T-helper 2 cell (primary cell): ENCODE measurements at places on chromosomes 4 and X.

- no peak for DNase-seq
Observed at GRCh38 chrX:11609109-11609508, 56.6 kb downstream of the ARHGAP6 start.

GRCh38 chrX:7254144-7254543 lies 106.2 kb upstream of the PUDP start:
- no peak for DNase-seq

DNA sequence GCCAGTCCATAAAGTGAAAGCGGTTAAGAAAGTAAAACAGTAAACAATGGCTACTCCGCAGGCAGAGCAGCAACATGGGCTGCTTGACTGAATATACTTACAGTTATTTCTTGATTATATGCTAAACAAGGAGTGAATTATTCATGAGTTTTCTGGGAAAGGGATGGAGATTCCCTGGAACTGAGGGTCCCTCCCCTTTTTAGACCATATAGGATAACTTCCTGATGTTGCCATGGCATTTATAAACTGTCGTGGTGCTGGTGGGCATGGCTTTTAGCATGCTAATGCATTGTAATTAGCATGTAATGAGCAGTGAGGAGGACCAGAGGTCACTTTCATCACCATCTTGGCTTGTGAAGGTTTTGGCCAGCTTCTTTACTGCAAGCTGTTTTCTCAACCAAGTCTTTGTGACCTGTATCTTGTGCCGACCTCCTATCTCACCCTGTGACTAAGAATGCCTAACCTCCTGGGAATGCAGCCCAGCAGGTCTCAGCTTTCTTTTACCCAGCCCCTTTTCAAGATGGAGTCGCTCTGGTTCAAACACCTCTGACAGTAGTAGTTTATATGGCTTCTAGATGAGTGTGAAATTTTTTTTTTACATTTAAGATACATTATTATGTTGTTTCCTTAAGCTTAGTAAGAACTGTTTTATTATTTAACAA lies 514.8 kb upstream of the TENM3 start:
- no peak for DNase-seq

GRCh38 chr4:185867770-185868169 lies 55.8 kb upstream of the SORBS2 start:
- DNase-seq: no peak

DNA sequence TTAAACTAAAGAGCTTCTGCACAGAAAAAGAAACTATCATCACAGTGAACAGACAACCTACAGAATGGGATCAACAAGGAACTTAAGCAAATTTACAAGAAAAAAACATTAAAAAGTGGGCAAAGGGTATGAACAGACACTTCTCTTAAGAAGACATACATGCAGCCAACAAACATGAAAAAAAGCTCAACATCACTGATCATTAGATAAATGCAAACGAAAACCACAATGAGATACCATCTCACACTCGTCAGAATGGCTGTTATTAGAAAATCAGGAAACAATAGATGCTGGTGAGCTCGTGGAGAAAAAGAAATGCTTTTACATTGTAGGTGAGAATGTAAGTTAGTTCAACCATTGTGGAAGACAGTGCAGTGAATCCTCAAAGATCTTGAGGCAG lies 27.8 kb downstream of the PAPSS1 start:
- DNase-seq: no peak

GRCh38 chr4:106172861-106173260 lies 143.1 kb downstream of the TBCK start:
- no peak for DNase-seq

DNA sequence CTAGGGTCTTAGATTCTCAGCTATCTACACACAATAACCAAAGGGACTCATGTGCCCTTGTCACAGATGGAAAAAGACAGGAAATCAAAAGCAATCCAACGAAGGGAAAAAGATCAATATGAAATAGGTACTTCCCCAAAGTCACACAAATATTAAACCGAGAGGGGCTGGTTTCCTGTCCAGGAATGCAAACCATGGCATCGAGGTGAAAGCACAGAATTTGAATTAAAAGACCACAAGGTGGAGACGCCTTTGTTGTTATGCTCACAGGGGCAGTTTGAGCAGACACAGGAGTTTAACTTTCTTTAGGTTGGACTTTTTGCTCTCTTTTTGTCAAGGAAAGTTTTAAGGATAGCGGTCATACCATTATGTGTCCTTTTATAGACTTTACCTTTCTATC lies 14.3 kb downstream of the H2BW1 start:
- DNase-seq: no peak

GRCh38 chr4:108060164-108060563 lies 70.5 kb downstream of the HADH start:
- DNase-seq: no peak

DNA sequence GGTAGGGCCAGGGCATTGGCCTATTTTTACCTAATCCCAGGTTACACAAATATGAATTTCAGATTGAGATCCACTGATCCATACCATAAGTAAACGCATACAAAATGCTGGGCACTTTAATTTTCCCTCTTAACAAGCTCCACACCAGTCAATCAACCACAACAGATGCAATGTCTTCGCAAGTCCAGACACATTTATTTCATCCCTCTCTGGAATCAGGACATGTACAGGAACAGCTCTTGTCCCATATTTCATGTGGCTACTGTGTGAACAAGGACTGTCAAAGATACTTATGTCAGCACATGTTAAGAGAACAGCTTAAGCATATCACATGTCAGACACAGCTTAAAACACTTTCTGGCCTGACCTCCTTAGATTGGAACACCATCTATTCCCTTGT lies 145.9 kb downstream of the PPP3CA start:
- DNase-seq: no peak

GRCh38 chr4:168900080-168900479 lies 110.0 kb downstream of the CBR4 start:
- no peak for DNase-seq

DNA sequence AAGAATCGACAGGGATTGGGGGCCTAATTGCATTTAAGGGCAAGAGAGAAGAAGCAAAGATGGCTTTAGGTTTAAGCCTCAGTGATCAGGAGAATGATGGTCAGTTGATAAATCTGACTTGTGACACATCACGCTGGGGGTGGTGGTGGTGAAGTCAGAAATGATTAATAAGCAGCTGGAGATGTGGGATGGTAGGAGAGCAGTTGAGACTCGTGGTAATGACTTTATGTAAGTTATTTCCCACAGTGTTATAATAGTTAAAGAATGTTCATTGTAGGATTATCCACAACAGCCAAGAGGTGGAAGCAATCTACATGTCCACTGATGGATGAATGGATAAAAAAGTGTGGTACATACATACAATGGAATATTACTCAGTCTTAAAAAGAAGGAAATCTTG lies 178.9 kb upstream of the GPC4 start:
- no peak for DNase-seq

GRCh38 chr4:138938366-138938690 lies 77.3 kb upstream of the NOCT start:
- DNase-seq: no peak

DNA sequence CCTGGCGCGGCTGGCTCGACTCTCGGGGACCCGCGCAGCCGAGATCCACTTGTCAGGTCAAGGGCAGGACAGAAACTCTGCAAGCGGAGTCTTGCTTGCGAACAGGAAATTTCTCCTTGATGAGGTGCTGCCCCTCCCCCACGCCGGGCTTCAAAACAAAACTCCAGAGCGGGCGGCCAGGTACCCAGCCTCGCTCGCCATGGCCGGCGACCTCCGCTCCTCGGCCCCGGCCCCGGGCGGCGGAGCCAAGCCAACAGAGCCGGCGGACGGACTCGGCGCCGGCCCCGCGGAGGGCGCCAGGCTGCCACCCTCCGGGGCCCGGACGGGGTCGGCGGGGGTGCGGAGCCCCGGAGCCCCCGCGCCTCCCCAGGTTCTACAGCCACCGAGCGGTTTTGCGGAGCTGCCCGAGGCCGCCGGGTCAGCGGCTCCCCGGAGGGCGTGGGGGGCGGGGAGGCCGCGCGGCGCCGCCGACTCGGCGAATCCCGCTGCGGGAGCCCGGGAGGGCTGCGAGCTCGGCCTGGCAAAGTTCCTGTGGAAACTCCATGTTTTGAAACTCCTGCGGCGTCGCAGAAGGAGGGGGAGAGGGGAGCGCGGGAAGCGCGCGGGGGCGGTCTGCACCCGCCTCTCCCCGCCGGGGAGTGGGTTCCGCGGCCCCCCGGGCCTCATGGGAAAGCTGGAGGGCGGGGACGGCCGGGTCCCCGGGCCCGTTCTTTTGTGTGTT lies 11.7 kb upstream of the BCOR start:
- no peak for DNase-seq

GRCh38 chr4:143083756-143084472 lies 100.8 kb upstream of the USP38 start:
- DNase-seq: no peak

DNA sequence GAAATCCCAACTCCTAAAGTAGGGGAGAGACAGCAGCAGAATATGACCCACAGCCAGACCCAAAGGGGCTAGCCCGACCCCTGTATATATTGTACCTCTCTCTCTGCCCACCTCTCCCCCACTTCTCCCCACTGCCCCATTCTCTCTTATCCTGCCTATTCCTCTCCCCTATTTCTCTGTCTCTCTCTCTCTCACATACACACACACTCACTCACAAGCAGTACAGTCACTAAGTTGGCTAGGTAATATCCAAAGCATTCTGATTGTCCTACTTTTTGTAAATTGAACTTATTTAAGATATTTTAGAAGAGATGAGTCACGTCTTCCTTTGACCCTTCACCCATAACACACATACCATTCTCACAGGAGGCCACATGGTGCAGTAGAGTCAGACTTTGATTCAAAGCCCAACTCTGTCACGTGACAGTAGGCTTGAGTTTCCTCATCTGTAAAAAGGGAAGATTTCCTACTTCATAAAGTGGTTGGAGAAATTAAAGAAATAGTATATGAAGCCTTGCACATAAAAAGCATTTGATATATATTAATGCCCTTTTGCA lies 29.5 kb downstream of the SRPX2 start:
- no peak for DNase-seq

DNA sequence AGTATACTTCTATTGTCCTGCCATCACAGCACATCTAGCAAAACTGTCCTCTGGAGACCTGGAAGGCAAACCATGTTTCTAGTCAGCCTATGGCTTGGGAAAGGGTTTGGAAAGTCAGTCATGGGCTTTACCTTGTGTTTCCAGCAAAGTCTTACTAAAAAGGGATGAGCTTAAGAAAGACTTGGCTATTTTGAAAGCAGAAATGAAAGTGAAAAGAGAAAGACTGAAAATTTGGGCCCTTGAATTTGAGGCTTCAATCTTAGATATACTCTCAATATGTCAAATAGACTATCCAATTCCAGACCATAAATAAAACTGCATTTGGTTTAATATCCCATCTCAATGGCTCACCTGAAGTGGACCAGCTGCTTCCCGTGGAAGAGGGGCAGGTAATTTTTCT lies 127.9 kb downstream of the ZNF330 start:
- no peak for DNase-seq

- no peak for DNase-seq
Observed at GRCh38 chr4:158211222-158211621, 936 bp downstream of the TMEM144 start.

GRCh38 chr4:101400096-101400495 lies 52.8 kb upstream of the PPP3CA start:
- no peak for DNase-seq

DNA sequence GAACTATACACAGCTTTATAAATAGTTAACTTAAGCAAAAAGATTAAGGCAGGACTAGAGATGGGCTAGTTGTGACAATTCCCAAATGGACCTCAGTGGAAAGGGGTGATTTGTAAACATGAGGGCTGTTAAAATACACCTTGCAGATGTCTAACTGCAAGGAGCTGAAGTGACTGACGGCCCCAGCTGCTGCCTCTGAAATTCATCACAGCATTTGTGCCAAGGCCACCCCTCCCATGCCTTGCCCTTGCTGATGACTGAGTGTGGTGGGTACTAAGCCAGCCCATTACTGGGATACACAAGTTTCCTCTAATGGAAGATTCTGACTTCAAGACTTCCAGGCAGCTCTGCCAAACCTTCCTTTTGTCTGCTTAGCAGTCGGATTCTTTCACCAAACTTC lies 23.7 kb upstream of the EGFL6 start:
- no peak for DNase-seq

- DNase-seq: no peak
Observed at GRCh38 chr4:10163296-10163695, 46.7 kb upstream of the WDR1 start.

- DNase-seq: no peak
Observed at GRCh38 chr4:57287687-57288604, 177.8 kb upstream of the IGFBP7 start.

GRCh38 chrX:71563921-71564320 lies 14.3 kb upstream of the GCNA start:
- DNase-seq: no peak

GRCh38 chr4:181475781-181476507 lies 767.3 kb upstream of the TENM3 start:
- no peak for DNase-seq

GRCh38 chrX:150038986-150039599 lies 100.8 kb upstream of the EOLA2 start:
- DNase-seq: no peak

GRCh38 chrX:130563476-130563875 lies 161.7 kb downstream of the RBMX2 start:
- DNase-seq: no peak

DNA sequence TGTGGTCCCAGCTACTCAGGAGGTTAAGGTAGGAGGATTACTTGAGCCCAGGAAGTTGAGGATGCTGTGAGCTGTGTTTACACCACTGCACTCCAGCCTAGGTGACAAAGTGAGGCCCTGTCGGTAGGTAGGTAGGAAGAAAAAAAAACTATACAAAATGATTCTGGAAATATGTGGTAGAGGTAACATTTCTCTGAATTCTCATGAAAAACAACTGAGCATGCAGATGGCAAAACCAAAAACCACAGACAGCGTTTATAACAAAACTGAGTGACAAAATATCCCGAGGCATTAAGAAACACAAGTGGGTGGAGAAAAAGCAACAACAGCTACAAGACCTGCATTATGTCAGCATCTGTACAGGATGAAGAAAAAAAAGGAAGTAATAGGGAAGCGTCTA lies 211.7 kb downstream of the DLG3 start:
- DNase-seq: no peak

DNA sequence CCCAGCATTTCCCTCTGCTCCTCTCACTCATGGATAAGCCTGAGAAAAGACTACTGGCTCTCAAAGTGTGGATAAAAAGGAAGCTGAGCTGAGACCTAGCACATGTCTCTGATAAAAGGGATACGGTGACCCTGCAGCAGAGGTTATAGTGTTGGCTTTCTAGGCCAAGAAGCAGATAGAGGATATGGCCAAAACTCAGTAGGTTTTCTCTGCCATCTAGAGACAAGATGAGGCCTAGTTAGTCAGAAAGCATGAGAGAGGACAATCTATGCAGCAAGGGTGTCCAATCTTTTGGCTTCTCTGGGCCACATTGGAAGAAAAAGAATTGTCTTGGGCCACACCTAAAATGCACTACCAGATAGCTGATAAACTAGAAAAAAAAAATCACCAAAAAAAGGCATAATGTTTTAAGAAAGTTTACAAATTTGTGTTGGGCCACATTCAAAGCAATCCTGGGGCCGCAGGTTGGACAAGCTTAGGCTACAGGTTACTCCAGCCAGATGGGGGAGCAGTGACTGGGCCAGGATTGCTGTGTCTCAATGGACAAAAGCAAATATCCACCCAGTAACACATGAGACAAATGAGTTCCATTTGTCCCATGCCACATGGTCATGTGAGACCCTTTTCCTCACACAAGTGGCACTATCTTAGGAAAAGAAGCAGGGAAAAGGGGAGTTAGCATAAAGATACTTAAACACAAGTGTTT lies 411.4 kb downstream of the INPP4B start:
- no peak for DNase-seq

GRCh38 chr4:115293093-115293462 lies 179.7 kb upstream of the NDST4 start:
- no peak for DNase-seq

GRCh38 chr4:41750121-41750625 lies 1.6 kb upstream of the PHOX2B start:
- DNase-seq: no peak
